Keratinocyte (primary cell): ENCODE measurements at places on chromosomes 16 and 17.

GRCh38 chr16:11389631-11390565 is 44.6 kb downstream of the RMI2 start:
- DNase-seq = no peak

GRCh38 chr16:75865736-75866135 is 139.4 kb upstream of the CPHXL start:
- no peak for DNase-seq

GRCh38 chr16:17331991-17332390 is 138.8 kb downstream of the XYLT1 start:
- no peak for DNase-seq

DNA sequence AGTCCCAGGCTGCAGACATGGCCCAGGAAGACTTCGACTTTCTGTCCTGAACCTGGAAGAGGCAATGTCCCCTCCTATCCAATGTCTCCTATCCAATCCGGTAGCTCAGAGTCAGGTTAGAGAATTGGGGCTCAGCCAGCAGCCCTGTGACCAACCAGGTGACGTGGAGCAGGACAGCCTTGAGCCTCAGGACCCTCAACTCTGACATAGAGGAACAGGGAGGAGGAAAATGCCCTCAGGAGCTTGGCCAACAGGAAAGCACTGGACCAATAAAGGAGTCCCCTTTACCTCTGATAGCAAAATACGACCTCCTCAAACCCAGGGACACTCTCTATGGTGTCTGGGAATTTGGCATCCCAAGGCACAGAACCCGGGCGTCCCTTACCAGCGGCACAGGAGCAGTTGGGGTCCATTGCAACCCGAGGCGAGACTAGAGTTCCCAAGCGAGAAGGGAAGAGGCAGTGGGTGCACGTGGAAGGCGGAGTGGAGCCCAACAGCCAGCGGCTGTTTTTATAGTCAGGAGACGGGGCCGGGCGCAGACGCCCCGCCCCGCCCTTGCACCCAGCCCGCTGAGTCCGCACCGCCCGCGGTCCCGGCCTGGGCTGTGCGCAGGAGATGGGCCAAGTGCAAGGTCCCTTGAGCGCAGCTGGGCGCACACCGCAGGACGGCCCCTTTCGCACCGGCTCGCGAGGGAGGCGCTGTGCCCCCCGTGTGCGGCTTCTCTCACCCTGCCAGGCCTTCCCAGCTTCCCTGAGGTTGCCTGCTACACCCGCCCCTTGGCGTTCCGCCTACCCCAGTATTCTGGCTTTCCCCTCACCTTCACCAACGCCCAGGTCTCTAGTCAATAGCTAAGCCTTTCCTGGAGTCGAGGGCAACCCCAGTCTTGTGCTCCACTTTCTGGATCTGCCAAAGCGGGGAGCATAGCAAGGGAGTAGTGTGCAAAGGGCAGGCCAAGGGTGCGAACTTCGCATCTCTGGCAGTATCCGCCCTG is at the start of gene MT1G:
MT1G (minus strand) TSS at position 485 of the 991 bp plus-strand sequence; CDS start at position 413, 72 bp downstream.
- DNase-seq = no peak

DNA sequence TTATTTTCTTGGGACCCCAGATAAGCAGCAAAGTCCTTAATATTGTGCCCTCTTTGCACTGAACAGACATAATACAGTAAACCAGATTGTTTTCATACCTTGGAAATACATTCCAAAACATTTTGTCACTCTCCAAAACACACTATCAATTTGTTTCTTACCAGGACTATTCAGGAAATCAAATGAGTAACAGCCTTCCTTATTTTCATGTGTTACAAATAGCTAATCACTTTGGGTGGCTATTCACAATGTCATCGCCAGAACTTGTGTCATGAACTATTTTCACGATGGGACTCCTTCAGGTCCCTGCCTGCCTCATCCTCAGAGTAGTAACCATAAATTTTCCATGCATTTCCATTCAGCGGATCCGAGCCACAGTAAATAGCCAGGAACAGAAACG is 104.5 kb downstream of the MAP2K6 start:
- DNase-seq = no peak

DNA sequence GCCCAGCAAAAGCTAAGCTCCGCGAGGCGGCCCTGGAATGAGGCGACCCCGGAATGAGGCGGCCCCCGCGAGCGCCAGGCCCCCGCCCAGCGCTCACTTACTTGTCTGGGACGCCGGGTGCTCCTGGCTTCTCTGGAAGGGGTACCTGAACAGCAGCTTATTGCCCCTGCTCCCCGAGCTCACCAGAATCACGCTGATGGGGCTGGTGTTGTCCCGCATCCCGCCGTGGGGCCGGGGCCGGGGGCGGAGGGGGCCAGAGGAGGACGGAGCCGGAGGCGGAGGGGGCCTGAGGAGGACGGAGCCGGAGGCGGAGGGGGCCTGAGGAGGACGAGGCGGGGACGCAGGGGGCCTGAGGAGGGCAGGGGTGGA is 440 bp downstream of the NPRL3 start:
- no peak for DNase-seq

GRCh38 chr17:13362341-13363122 is 239.2 kb downstream of the HS3ST3A1 start:
- DNase-seq = no peak

GRCh38 chr17:71180801-71181385 is 939.9 kb upstream of the SOX9 start:
- no peak for DNase-seq

DNA sequence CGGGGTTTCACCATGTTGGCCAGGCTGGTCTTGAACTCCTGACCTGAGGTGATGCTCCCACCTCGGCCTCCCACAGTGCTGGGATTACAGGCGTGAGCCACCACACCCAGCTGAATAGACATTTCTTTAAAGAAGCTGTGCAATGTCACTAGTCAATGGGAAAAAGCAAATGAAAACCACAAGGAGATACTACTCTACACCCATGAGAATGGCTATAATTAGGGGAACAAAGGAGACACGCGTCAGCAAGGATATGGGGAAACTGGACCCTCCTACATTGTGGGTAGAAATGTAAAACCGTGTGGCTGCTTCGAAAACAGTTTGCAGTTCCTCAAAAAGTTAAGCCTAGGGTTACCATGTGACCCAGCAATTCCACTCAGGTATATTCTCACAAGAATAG is 103.4 kb downstream of the VPS53 start:
- no peak for DNase-seq

DNA sequence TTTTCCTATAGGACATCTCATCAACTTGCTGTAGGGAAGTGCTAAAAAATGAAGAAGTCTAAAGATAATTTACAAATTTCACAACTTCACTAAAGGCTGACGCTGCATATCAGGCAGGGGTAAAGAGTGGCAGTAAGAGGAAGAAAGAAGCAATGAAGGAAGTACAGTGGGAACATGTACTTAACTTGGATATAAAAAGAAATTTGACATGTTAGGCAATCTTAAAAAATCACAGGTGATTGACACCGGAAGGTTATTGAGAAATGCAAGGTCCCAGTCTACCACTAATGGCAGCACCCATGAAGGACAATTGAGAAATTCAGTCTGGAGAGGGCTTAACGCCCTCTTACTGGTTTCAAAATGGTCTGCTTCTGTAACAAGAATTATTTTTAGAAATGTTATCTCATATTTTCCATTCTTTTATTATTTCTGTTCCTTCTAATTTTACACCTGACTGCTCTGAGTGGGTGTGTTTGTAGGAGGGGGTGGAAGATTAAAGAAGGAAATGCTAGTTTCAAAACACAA is 358.1 kb downstream of the KCNJ2 start:
- DNase-seq = no peak

- DNase-seq = no peak
These were observed 1.4 kb upstream of the NDRG4 start for GRCh38 chr16:58498341-58499091.

DNA sequence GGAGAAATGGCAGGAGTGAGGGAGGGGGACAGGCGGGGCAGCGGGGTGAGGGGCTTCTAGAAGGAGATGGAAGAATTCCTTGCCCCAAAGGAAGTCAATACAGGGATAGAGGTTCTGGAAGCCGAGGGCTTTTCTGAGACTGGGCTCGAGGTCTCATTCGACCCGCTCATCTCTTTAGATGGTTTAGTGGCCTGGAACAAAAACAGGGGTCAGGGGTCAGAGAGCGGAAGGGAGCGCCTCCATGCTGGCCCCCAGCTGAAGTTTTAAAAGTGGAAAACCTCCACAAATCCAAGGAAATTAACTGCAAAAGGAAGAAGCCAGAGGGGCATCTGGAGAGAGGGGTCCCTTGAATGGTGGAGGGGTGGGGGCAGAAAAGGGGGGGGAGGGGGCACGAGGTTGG is 72.5 kb downstream of the SRCIN1 start:
- no peak for DNase-seq

GRCh38 chr17:4449736-4450135 is 16.0 kb downstream of the SPNS3 start:
- DNase-seq = no peak

DNA sequence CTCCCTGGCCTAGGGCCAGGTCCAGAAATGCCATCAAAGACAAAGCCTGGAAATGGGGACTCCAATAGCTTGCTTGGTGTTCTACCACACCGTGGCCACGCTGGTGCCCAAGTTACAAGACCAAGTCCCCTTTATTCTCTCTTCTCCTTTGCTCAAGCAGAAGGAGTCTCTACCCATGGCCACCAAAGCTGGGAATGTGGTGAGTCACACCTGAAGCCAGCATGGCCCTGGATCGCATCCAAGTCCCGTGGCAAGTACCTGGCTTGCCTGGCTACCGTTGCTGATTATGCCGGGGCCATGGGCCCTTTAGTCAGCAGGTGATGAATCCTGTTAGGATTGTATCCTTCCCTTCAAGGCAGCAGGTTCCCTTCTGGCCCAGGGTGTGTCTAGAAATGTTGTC is 260.0 kb downstream of the HAPSTR1 start:
- DNase-seq = no peak

GRCh38 chr16:13099822-13100221 is 198.4 kb downstream of the SHISA9 start:
- DNase-seq = no peak

DNA sequence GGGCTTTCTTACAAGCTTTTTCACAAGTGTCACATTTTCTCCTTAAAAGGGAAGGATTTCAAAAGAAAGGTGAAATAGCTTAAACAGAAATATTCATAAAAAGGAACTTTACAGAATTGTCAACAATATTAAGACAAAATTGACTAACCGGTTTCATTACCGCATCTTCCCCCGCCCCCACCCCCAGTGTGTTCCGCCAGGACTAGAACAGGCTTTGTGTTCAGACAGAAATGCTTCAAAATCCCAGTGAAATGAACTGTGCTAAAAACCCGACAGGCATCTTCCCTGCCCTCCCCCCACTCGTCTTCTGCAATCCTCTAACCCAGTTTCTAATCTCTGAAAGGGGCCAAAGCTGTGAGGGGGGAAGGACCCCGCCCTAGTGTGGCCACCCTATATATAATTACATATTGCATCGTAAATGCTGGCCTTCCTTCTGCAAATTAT is 990 bp upstream of the ROGDI start:
- DNase-seq = no peak

- no peak for DNase-seq
These were observed 178.0 kb downstream of the PARN start for GRCh38 chr16:14452066-14452465.
